ENCODE measurements at places on chromosomes 16 and 17.

DNA sequence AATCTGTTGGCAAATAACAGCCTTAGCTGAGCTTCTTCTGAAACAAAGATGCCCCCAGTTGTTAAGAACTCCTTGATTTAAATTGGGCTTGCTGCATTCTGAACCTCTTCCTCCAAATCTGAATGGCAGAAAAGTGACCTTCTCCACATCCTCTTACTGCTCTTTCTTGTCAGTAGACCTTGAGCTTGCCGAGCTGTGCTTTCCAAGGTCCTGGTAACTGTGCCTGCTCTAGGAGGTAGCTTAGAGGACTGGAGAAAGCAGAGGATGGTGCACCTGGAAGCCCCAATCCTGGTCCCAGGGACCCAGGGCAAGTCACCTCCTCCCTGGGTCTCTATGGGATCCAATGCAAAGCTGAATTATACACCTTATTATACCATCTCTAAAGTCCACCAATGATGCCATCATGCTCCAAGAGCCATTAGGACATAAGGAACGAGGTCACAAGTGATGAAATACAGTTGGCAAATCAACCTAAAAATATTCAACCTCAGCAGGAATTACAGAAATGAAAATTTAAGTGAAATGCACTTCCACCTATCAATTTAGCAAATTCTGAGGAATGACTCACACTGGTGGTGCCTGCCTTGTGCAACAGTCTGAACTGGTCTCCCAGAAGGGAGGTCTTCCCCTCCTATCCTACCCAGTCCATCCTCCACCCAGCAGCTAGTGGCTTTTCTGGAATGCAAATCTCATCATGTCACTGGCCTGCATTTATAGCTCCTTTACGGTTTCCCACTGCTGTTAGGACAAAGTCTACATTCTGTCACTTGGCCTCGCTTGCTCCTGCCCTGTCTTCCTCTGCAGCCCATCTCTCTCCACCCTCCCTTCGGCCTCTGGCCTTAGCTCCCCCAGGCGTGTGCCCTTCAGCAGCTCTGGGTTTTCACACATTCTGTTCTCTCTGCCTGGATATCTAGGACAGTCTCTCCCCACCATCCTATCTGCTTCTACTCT is 36.6 kb downstream of the TOM1L2 start:
- DNase-seq = no peak

GRCh38 chr16:2016407-2016922 is 3.1 kb upstream of the NPW start:
- DNase-seq = no peak

GRCh38 chr16:77437859-77438258 is 3.0 kb upstream of the ADAMTS18 start:
- no peak for DNase-seq

GRCh38 chr17:13024526-13025257 is 6.9 kb upstream of the ELAC2 start:
- DNase-seq = peak; percentile 78

DNA sequence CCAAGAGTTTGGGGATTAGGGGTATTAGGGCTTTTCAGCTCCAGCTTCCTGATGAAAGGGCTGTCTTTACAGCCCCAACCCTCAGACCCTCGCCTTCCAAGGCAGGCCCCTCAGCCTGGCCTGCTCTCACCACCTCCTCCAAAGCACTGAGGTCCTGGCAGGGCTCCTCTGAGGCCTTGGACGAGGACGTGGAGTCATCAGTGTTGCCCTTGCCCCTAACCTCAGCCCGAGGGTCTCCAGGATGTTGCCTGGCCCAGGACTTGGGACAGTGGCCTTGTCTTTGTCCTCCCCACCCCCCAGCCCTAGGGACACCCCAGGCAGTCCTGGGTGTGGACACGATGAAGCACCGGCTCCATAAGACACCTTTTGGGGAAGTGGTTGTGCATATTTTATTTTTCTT is 28.2 kb downstream of the B9D1 start:
- no peak for DNase-seq

GRCh38 chr16:79069121-79069520 is 531.4 kb downstream of the MAF start:
- no peak for DNase-seq

GRCh38 chr17:59399914-59400313 is 68.5 kb downstream of the YPEL2 start:
- DNase-seq = no peak

DNA sequence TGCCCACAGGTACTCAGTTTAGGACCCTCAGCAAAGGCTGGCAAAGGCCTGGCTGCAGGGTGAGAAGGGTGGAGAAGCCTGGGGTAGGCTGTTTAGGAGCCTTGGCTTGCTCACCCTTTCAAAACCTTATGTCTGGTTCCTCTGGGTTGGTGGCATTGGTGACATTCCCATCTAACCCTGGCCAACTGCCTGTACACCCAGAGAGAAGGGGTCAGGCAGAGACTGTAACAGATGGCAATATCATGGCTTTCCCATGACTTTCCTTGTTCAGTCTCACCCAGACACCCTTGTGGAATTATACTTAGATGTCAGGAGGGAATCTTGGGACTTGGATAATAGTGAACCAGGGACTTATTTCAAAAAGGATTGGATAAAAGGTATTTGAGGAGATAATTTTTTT is 18.5 kb upstream of the LLGL1 start:
- DNase-seq = peak; percentile 42

GRCh38 chr17:83155128-83156121 is 76.0 kb downstream of the METRNL start:
- DNase-seq = no peak

- no peak for DNase-seq
Observed at GRCh38 chr16:18841833-18842525, 40.6 kb upstream of the ARL6IP1 start.

- DNase-seq = no peak
Observed at GRCh38 chr17:9110501-9110900, 89.2 kb downstream of the NTN1 start.

DNA sequence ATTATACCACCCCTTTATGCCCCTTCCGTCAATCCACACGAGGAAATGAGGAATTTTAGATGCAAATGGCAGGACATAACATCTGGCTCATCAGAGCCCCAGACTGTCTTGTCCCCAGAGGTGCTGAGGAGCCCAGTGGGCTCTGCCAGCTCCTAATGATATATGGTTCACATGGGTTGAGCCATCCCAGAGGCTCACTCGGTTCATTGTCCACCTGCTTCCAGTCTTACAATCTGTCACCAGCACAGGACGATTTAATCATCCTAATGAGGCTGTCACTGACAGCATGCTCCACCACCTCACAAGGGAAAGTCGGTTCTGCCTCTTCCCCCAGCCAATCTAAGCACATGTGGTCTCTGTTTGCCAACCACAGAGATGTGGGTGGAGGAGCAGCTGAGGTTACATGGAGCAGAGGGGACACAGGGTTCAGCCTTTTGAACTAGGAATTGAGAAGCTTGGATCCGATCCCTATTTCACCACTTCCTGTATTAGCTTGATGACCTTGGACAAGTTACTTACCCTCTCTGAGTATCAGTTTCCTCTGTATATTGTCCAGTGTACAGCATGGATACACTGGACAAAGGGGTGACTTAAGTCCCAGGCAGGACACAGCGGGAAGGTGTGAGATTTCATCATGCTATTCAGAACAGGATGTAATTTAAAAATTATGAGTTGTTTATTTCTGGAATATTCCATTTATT is 27.0 kb upstream of the DHX8 start:
- DNase-seq = no peak
